ENCODE measurements at places on chromosomes 2 and 18.
A peak's percentile ranks its signal among the peaks of the same experiment; 100 is the strongest.

DNA sequence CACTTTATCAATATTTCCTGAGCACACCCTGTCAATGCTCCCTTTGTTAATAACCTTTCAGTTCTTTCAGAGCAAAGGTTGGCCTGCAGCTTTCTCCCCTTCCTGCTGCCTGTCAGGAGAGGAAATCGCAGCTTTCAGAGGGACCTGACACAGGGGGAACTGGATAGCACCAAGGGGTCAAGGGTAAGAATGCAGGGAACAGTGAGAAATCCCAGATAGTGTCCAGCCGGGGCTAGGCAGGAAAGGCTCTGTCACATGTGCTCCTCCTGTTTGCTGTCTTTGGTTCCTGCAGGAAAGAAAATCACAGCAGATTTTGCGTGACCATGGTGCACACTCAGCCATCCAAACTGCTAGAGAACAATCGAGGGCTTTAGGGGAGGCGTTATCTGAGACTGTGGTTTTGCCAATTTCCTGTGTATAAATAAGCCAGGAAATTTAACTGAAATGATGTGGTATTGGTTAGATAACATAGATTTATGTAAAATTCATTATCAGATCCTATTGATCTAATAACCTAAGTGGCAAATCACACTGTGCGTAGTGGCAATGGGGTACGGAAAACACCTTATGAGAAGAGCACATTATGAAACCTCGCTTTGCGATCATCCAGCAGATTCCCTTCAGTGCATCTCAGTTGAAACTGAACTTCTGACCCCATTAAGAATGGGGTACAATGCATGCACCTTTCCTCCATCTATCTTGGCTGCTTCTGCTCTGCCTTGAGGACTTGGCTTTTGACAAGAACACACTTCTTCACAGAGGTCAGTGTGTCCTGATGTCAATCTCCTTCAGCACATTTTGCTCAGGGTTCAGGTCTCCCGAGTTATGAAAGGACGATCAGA is 178.0 kb downstream of the ICOS start:
- no peak for DNase-seq

DNA sequence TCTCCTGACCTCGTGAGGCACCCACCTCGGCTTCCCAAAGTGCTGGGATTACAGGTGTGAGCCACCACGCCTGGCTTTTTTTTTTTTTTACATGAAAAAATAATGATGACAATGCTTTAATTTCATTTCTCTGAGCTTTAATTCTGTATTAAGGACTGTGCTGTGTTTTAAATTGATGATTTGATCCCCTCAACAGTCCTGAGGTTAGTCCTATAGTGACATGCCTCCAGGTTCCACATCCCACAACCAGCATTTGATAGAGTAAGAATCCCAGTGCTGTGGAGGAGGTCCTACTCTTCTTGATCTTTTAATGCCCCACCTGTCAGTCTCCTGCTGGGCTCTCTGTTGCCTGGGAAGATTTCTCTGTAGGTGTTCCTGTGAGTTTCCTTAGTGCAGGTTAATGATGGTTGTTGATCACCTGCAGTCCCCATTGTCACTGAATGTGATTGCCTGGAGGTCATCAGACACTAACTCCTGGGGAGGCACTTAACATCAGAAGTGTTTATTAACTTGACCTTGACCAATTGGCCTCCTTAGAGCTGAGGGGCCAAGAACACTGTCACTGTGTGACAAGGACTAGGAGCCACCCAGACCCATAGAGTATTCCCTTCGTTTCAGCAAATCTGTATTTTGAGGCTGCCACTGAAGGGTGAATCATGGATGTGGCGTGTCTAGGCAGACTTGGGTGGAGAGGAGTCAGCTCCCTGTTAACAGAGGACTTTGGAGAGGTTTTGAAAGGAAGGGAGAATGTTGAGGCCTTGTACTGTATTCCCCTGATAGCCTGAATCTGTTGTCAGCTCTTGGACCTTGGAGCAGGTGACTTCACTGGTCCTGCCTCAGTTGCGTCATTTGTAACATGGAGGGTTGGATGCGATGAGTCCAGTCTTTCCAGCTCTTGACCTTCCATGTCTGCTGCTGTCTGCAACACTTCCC is 11.5 kb downstream of the ASAP2 start:
- no peak for DNase-seq

DNA sequence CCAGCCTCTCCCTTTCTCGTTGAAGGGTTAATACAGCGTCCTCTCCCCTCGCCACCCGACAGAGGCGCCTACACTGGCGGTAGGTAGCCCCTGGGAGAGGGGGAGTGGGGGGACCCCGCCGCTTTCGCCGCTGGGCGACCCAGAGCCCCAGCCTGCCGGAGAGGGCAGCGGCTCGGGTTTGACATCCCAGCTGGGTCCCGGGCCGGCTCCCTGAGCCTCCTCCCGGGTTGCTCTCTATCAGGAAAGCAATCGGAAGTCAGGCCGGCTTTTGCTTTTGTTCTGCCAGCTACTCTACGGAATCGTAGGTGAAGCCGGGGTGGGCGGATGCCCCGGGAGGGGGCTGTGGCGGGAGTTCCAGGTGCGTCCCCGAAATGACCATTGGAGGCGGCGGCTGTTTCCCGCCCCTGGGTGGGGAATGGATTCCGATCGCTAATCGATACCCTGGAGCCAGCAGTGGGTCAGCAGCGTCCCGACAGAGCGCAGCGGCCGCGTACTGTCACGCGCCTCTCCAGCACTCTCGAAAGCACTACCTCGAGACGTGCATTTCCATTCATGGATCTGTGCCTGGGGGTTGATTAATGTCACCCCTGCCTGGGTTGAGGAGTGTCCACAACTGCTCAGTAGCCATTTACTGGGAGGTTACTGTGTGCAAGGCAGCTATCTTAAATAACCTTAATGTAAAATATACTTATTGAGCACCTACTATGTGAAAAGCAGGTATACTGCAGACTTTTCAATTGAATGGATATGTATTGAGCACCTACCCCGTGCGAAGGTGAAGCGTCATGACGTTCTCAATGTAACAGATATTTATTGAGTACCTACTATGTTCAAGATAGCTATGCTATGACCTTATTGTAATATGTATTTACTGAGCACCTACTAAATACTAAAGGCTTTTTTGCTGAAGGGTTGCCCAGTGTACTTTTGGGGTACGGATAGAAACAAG is 1.1 kb downstream of the MAPK4 start:
- DNase-seq: no peak

GRCh38 chr2:203692031-203692710 is 14.3 kb upstream of the CD28 start:
- no peak for DNase-seq

DNA sequence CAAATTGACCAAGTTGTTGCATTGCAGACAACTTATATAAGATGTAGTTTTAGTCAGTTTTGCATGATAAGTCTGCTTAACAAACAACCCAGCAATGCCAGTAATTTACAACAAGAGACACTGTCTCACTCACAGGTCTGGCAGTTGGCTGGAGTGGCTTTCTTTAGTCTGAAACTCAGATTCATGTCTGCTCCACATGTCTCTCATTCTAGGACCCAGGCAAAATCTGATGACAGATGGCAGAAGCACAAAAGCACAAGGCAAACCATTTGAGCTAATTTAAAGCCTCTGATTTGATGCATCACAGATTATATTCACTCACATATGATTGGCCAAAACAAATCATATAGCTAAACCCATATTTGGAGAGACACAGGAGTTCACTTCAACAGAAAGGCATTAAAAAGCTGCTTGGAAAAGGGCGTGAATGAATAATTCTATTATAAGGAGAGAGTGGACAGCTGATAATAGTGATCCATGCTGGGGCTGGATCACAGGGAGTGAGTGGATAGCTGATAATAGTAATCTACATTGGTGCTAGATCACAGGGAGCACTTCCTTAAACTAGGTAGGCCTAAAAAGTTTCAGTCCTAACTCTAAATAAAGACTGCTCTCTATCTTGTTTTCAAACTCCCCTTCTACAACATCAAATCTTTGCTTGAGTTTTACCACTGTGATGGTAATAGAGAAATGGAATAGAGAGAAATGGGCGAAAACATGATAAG is 593.2 kb upstream of the ZNF804A start:
- no peak for DNase-seq

DNA sequence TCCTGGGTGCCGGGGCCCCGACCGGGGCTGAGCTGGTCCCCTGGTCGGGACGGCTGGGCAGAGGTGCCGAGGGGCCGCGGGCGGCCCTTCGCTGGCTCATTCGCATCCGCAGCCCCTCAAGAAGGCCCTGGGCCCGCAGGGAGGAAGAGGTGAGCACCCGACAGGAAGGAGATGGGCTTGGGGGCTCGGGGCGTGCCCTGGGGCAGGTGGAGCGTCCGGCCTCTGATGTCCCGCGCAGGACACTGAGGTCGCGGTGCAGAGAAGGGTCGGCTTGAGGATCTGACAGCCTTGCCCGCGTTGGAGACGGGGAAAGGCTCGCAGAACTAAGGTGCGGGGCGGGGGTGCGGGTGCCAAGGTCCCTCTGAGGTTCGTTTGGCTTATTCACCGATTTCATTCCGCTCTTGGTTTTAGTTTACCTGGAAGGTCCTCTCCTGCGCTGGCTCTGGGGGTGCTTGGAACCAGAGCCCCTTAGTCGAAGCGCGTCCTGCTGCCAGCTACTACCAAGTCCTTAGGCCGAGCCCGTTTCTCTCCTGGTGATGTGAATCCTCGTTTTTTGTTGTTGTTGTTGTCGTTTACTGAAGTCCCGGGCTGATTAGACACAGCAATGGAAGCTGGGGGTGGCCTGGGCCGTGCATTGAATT is 18.9 kb upstream of the CD8A start:
- DNase-seq: no peak

GRCh38 chr2:25341011-25341727 is 556 bp downstream of the DNMT3A start:
- no peak for DNase-seq

- no peak for DNase-seq
Measured at GRCh38 chr18:11074889-11075288, 74.5 kb downstream of the PIEZO2 start.

GRCh38 chr2:190668892-190669291 is 20.0 kb downstream of the NAB1 start:
- DNase-seq: no peak

GRCh38 chr18:21636769-21637168 is 24.7 kb downstream of the SNRPD1 start:
- no peak for DNase-seq

- DNase-seq: no peak
Measured at GRCh38 chr18:21203542-21204241, 38.3 kb upstream of the GREB1L start.

GRCh38 chr2:241989074-241989473 is 119.5 kb downstream of the RTP5 start:
- no peak for DNase-seq

- no peak for DNase-seq
Measured at GRCh38 chr18:67007085-67007484, 403.2 kb upstream of the CDH19 start.

DNA sequence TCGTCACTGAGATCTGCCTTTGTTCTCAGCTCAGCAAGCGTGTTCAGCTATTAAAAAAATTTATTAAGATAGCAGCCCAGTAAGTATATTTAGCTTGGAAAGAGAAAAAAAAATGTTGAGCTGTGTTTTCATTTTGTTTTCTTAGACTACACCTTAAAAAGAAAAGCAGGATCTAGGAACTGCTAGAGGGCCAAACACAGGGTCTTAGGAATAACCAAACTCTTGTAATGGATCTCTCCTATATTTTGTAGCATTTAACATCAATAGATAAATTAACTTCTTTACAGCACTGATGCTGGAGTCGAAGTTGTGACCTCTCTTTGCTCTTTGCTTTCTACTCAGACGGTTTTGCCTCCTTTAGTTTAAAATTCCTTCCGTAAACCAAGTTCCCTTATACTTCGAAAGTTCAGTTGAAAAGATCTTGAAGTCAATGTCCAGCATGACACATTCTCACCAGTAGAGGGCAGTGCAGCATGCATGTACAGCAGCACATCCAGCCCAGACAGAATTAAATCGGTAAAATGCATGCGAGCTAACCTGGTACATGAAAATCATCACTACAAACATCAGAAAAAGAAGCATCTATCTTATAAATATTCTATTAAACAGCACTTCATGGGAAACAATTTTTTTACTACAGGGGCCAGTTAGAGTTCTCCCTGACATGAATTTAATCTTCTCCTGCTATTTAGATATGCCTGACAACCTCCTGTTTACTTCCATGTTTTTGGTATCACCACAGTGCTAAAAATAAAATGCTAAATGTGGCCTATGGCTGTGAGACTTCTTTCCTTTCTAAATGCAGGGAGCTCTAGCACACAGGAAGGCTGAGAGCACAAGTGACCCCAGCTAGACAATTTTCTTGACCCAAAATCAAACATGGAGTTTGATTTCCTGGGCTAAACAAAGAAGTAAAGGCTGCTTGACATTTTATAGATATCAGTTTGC is 48.2 kb upstream of the MAP3K20 start:
- peak; percentile 73 for DNase-seq

DNA sequence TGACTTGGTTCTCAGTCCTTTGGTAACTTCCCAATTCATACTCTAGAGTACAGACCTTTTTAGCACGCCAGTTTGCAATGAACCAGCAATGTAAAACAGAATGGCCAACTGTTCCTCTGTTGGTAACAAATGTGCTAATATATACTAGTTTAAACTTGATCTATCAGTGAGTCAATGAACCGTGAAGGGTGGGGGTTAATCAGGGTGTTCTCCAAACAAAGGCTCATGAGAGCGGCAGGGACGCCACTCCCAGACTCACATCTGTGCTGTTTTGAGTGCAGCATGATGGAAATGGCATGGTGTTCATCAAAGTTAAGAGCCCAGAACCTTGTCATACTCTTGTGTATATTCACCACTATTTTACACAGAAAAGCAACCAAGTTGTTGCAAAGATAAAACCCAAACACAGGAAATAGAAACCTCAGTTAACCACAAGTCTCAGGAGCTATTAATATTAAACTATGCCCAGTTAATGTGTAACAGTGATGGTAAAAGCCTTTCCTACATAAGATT is 70.3 kb downstream of the CERKL start:
- no peak for DNase-seq

GRCh38 chr18:54378057-54378456 is 20.4 kb downstream of the C18orf54 start:
- no peak for DNase-seq

DNA sequence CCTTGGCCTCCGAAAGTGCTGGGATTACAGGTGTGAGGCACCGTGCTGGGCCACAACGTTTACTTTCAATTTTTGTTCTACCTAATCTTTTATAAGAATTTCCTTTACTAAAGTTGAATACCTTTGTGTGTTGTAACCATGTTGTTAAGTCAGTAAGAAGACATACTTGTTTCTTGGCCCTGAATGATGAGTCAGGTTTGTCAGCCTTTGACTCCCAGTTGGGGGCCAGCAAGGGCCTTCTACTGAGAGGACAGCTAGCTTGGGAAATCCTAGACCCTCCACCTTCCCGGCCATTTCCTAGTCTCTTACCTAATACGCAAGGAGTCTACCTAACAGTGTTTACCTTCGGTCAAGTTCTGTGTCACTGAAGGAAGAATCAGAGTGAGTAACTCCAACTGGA is 22.7 kb downstream of the MTHFD2 start:
- no peak for DNase-seq
